ENCODE measurements at places on chromosomes 2 and 18.

GRCh38 chr2:40653829-40654228 lies 201.9 kb upstream of the SLC8A1 start:
- no peak for DNase-seq

DNA sequence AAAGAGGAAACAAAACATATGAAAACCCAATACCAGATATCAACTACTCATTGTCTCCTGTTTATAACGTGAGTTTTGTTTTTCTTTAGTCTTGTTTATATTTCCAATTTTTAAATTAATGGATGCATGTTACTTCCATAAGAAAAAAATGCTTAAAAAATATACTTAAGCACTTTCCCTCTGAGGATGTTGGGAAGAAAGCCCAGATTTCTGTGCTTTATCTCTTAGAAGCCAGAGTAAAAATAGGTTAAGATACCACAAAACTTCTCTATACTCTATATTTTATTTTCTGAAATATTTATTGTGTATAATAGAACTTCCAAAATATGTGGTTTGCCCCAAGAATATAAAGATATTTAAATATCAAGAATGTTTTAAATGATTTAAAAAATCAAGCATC lies 633.9 kb downstream of the STK39 start:
- no peak for DNase-seq

- DNase-seq, result no peak
These were observed 20.7 kb upstream of the CXCR1 start for GRCh38 chr2:218187296-218188015.

DNA sequence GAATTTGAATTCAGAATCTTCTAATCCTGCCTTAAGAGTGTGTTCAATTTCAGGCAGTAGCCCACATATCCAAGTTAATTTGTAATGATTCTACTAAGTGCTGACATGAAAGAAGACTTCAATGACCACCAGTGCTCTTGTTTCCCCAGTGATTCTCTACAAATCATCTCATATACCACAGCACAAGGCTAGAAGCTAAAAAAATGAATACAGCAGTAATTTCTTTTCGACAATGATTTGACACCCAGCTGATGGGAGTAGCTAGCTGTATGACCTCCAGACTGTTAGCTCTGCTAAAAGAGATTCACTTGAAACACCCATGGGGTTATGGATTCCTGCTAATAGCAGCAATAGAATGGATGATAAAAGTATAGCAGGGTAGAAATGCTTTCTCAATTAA lies 217.0 kb upstream of the TMEFF2 start:
- DNase-seq, result no peak

Data from testis (tissue), 5 donors.